ENCODE measurements at places on chromosomes 2 and 18. TPM values are rescaled to one million over a fixed set of nuclear protein-coding genes. Genes with fewer than 3 reads are reported as not detected.

Gene MPP4
- total RNA-seq = 0.99 TPM

Gene LTBP1
- total RNA-seq = 645 TPM

Gene VIT
- 2.3 TPM for total RNA-seq

Gene OR6B2
- not detected for total RNA-seq

Gene HOXD1
- total RNA-seq = not detected

Gene RNF152
- 14.7 TPM for total RNA-seq

Gene STPG4
- total RNA-seq = 0.17 TPM

Gene CRYBA2
- total RNA-seq = not detected

Gene CFAP65
- not detected for total RNA-seq

Gene FHOD3
- total RNA-seq = 22.3 TPM

Gene ALS2
- total RNA-seq = 31.8 TPM

Gene TRAPPC12
- total RNA-seq = 97.3 TPM

Gene LYG2
- total RNA-seq = not detected

Gene CHPF
- 94.8 TPM for total RNA-seq

Gene REL
- 3.3 TPM for total RNA-seq
